ENCODE measurements at places on chromosomes 3 and 15.
A peak's percentile ranks its signal among the peaks of the same experiment; 100 is the strongest.

DNA sequence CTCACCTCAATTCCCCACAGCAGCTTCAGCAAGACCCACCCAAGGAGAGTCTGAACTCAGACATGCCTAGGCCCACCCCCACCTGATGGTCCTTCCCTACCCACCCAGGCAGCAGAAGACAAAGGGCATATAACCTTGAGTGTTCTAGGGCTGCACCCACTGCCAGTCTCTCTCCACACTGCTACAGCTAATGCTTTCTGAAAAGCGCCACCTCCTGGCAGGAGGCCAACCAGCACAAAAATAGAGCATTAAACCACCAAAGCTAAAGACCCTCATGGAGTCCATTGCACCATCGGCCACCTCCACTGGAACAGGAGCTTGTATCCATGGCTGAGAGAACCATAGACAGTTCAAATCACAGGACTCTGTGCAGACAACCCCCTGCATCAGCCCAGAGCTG lies 11.3 kb upstream of the RPL39L start:
- no peak for DNase-seq

DNA sequence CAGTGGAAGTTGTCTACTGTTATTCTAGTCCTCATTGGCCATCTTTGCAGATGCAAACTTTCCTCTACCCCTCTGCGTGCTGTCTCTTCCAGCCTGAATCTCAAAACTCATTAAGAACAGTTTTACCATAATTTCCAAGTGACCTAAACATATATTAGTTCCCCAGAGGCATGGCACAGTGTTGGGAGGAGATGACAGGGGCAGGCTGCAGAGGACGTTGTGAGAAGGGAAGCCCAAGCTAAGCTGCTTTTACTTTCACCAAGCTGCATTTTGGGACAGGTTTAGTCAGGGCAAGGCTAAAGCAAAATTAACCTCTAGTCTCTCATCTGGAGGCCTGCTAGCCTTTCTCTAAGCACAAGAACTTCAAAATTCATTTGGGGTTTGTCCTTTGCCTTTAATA lies 318.6 kb upstream of the SATB1 start:
- no peak for DNase-seq

GRCh38 chr3:141386611-141387111 lies 18.4 kb downstream of the ZBTB38 start:
- DNase-seq: peak; percentile 91

GRCh38 chr3:195003006-195003892 lies 267.7 kb downstream of the XXYLT1 start:
- no peak for DNase-seq

DNA sequence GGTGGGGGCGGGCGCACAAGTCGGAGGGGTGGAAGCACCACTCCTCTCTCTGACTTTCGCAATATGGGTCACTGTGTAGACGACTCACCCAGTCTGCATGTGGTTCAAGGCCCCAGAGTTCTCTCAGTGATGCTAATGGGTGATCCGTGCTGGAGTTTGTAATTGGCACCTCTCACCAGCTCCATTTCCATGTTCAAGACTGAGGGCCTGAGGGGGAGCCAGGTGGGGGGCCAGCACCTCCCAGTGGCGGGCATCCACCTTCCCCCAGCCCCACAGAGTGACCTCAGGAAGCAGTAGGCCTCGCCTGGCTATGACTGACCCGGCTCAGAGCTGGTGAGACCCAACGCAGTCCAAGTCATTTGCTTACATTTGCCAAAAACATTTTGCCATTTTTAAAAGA lies 230.0 kb upstream of the ST8SIA2 start:
- no peak for DNase-seq

Measured in G401 (cell line).